C1 segment of cervical spinal cord (tissue), 14 donors: ENCODE measurements at places on chromosomes 1 and 21.

- DNase-seq = no peak
Observed at GRCh38 chr1:200354243-200354642, 55.6 kb downstream of the ZNF281 start.

- no peak for DNase-seq
Observed at GRCh38 chr21:30935889-30936168, 54.4 kb upstream of the KRTAP11-1 start.

DNA sequence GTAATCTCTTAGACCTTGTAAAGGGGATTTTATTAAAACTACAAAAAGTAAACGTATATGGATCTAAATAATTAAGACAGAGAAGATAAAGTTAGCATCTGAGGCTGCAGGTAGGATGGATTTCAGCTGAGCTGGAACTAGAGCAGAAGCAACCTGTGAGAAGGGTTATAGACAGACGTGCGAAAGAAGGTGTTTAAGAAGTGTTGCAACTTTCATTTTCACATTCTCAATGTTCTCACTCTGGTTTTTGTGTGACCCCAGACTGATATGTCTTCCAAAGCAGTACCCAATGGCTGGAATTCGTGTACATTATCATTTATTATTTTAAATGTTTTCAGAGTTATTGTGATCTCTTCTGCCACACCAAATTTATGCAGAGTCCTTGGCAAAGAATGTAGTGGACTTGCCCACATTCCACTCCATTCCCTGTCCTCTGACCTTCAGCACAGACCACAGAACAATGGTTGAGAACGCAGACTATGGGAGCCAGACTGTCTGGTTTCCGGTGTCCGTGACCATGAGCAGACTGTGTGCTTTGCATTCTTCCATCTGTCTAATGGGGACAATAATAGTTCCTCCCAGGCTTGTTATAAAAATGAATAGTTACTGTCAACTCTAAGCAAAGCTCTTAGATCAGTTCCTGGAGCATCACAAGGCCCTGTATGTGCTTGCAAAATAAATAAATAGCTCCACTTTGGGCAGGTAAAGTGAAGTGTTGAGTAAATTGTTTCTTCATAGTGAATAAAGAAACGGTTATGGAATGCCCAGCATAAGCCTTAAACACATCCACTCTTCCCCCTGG lies 140.6 kb upstream of the SAMSN1 start:
- DNase-seq = no peak

- DNase-seq = no peak
Observed at GRCh38 chr1:209733409-209734192, 22.3 kb upstream of the TRAF3IP3 start.

DNA sequence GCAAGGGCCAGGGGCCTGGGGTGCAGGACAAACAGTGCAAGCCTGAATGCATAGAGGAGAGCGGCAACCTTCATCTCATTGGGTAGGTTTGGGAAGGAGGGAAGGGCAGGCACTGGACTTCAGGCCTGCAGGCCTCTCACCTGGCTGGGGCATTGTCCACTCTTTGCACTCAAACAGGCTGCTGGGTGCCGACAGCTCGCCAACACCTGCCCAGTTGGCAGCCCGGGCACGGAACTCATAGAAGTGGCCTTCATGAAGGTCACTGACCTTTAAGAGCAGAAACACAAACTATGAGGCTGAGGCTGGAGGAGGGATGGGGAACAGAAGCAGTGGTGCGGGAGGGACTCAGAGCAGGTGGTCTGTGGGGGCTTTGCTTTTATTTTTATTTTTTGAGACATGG lies 30.7 kb downstream of the MYOM3 start:
- no peak for DNase-seq

DNA sequence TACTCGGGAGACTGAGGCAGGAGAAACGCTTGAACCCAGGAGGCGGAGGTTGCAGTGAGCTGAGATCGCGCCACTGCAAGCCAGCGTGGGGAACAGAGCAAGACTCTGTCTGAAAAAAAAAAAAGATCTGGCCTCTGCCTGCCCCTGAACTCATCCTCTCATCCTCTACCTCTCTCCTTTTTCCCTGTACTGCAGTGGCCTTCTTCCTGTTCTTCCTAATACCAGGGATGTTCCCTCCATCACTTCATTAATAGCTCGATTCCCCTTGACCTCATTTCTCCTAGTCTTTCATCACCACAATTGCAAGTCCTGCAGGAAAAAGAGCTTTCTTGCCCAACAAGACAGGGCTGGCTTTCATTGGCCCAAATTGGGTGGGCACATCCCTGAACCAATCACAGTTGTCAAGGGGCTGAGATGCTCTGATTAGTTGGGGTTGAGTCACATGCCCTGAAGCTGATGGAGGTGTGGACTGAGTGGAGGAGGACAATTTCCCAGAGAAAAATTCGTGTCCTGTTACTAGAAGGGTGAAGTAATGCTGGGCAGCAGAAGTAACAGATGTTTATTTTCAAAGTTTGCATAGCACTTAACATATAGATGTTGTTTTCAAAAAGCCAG lies 86.8 kb upstream of the PUM1 start:
- no peak for DNase-seq

GRCh38 chr1:110197905-110198629 lies 12.0 kb upstream of the KCNC4 start:
- DNase-seq = no peak
